HT-29 (cell line): ENCODE measurements at places on chromosomes 12 and 14. TPM values are rescaled to one million over a fixed set of nuclear protein-coding genes. Genes with fewer than 3 reads are reported as not detected.

Gene KRT77
- not detected in 2 replicates for total RNA-seq

Gene AQP6
- 1.8 and 2.0 TPM in 2 replicates for total RNA-seq

Gene TCP11L2
- 8.0 and 8.7 TPM in 2 replicates for total RNA-seq

Gene ZNF740
- total RNA-seq = 8.1 and 8.8 TPM in 2 replicates

Gene PDE3A
- total RNA-seq = not detected in 2 replicates

Gene AICDA
- not detected in 2 replicates for total RNA-seq

Gene ARHGDIB
- 42.2 and 46.1 TPM in 2 replicates for total RNA-seq

DNA sequence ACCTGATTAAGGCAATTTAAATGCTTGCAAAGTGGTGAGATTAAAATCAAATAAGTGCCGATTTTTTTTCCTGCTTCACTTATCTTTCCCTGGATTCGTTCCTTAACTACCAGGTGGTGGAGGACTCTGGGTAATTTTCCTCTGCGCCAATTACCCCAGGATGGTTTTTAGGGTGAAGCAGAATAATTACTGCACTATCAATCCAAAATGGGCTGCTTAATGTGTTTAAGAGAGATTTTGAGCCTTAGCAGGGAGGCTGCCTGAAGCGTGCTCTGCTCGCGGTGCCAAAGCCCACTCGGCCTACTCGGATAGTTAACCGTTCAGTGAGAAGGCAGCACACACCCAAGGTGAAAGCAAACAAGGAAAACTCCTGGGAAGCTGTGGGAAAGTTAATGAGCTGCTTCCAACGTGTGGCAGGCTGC, 274.9 kb upstream of the LMO3 start:
- DNase-seq = no peak

DNA sequence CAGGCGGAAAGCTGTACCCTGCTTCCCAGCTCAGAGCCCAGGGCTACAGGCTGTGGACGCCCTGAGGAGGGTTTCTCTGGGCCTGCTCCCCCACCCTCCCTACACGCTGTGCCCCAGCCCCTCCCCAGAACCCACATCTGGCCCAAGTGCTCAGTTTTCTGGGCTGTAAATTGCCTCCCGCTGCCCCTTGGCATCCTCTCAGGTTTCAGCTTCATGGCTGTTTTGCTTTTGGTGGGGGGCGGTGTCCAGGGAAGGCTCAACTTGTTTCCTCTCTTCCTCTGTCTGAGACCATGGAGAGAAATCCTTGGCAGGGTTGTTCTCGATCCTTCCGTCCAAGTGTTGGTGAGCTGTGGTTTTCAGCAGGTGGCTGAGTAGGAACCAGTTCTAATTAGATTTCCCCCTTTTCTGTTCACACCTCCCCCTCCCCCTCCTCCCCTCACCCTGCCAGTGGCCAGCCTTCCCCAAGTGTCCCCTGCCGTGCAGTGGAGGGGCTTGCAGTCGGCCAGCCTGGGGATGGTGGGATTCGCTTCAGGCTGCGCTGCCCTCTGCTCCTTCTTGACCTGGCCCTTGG, 61.8 kb downstream of the TSPAN9 start:
- no peak for DNase-seq

DNA sequence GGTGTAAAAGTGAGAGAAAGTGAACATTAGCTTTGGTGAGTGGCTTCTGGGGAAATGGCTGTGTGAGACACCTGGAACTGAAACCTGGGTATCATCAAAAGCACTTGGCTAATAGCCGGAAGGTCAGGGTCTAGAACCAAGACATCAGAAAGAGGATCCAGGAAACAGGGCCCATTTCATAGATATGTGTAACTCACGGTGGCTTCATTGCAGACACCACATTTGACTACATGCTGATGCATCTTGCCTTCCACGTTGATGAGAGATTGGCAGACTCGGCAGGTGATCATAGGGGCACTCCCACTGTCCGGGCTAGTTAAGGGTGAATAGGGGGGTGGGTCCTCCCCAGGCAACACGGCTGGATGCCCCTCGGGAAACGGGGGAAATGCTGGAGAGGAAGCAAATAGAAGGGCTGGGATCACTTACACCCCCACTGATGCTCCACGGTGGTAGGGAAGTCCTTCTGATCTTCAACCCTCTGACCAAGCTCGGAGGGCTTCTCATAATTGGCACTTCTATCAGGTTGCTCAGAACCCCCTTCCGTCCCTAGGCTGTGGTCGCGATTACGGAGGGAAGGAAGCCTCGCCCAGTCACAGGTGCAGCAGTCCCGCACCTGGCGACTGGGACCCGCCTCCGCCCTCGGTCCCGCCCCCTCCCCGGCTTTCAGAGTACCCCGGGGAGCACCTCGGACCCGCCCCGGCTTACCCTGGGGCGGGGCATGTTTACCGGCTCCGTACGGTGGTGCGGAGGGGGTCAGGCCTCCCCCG, 593 bp downstream of the PIP4P1 start:
- peak; percentile 32 for DNase-seq

- no peak for DNase-seq
Observed at GRCh38 chr14:21505012-21505553, 6.1 kb downstream of the METTL3 start.

DNA sequence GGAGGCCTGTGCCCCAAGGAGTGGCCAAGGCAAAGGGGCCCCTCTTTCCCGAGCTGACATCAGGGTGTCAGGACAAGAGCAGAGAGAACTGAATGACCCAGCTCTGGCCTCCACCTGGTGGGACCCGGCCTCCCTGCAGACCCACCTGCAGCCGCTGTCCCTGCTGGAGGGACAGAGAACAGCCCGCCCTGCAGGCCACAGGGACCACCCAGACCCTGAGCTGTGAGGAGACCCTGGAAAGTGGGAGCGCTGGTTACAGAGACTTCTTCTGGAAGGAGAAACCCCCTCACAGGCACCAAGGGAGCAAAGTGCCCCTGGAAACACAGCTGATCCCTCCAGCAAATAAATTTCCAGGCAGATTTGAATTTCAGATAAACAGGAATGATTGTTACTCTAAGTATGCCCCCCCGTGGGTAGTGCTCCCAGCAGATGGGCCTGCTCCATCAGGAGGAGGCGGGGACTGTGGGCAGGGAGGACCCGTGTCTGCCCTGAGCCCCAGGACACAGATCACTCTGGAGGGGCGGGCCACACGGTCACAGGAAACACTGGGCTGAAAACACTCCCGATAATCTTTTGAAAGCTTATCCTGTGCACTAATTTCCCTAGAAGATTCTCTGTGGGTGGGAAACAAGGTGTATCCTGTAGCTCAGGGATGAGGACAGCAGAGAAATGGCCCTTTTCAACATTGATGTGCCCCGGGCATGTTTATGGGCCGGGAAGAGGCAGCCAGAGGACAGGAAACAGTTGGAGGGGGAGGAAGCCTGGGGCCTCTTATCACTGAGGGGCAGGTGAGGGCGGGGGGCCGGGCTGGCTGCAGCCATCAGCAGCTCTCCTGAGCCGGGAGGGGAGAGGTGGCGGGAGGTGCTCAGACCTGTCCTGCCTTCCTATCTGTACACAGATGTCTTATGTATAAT, 276.0 kb downstream of the ADGRD1 start:
- no peak for DNase-seq

DNA sequence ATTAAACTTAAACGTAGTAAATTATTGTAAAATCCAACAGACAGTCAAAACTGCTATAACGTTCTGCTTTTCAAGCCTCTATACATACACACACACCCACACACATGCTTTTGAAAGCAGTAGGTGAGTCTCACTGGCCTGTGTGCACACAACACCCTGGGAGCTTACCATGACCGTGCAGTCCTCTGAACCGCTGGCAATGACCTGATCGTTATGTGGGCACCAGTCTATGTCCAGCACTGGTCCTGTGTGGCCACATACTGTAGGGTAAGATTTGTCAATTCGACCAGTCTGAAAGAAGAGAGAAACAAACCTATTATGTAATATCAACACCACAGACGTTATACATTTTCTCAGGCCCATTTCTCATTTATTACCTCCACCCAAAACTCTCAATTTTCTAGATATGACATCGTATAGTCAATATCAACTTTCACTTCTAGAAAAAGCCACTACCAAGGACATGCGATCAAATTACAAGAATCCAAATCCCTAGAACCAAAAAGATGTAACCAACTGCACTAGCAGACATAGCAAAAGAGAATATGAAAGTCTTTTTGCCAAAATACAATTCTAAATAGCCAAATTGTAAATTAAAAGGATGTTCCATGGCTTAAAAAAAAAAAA, 44.5 kb upstream of the SELPLG start:
- DNase-seq = no peak

- DNase-seq = no peak
Observed at GRCh38 chr12:27524494-27524835, 459 bp downstream of the PPFIBP1 start.

DNA sequence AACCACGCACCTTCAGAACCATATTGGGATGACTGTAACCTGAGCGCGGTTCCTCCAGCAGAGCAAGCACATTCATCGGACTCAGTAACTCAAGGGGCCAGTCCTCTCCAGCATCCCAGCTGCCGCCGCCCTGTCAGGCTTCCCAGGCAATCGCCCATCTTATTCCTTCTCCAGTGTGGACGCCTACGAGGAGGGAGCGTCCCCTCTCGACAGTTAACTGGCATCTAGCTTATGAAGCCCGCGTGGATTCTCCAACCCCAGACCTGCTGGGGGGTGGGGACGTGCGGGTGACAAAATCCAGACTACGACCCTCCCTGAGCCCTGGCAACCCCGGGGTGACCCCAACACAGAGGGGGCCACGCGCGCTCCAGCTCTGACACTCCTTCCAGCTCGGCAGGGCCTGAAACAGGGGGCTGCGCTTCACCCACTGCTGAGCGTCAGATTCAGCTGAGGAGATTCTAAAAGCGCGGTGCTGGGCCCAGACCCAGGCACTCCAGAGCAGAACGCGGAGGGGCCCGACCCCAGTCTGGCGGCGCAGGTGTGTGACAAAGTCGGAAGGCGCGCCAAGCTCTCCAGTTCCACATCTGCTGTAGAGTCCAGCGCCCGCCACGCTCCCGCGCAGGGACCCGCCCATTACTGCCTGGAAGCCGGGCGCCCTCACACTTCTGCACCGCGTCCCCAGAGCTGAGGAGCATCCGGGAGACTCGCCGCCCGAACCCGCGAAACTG, 43.9 kb upstream of the ESR2 start:
- DNase-seq = peak; percentile 62

GRCh38 chr14:100256339-100256895, 17.5 kb downstream of the YY1 start:
- DNase-seq = no peak

GRCh38 chr12:108525681-108526080, 10.6 kb downstream of the FICD start:
- no peak for DNase-seq

DNA sequence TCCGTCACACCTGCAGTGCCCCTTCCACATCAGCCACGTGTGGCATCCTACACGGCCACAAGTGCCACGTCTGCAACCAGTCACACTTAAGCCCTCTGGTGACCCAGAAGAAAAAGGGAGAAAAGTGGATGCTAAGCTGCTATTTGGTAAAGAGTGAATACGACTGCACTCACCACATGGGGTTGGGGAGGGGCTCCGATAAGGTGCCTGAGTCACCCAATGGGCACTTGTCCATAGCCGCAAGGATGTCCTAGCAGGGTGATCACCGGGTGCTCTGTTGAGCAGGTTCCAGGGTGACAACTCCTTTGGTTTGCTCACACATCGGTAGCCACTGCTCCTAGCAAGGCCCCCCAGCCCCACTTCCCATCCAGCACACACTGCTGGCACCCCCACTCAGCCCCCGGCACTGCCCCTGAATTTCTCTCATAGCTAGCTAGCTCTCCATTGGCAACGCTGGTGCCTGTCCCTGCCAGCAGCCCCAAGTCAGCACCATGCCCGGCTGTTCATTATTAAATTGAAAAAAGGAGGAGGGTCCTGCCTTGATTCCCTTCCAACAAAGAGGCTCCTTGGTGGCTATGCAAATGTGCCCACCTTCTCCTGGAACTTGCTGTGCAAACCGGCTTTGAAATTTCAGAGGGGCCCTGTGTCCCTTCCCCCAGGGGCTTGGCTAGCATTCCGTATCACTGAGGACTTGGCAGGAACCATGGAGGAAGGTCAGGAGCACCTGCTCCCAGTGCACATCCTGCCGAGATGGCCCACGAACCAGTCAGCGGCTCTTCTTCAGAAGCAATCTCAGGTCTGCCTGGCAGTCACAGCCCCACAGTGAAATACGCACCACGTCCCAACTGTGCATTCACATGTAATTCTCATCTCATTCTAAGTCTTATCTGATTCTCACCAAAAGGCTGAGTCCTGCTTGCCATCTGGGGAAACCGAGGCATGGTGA, 227.7 kb upstream of the DIO3 start:
- DNase-seq = no peak

DNA sequence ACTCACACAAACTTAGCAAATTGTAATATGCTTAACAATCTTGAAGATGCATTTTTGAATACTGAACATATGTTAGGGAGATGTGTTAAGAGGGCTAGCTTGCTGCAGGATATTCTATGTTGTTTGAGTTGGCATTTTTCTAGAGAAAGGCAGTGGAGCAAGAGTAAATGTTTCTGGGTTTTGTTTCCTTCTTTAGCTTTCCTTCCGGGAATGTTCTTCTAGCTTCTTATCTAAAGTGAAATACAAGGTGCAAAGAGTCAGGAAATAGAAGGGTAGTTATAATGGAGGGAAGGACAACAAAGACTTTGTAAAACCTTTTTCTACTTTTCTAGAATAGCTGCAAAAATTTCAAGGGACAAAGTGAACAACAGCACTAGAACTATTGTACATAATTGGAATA, 77.6 kb upstream of the KCNH3 start:
- DNase-seq = no peak

- DNase-seq = no peak
Observed at GRCh38 chr14:31252865-31253264, 45.3 kb upstream of the HECTD1 start.

- DNase-seq = peak; percentile 23
Observed at GRCh38 chr12:11771356-11771755, 121.9 kb downstream of the ETV6 start.

GRCh38 chr12:88720785-88721650, 140.7 kb upstream of the KITLG start:
- no peak for DNase-seq

GRCh38 chr12:79934281-79935020, 446 bp downstream of the PPP1R12A start:
- peak; percentile 48 for DNase-seq

DNA sequence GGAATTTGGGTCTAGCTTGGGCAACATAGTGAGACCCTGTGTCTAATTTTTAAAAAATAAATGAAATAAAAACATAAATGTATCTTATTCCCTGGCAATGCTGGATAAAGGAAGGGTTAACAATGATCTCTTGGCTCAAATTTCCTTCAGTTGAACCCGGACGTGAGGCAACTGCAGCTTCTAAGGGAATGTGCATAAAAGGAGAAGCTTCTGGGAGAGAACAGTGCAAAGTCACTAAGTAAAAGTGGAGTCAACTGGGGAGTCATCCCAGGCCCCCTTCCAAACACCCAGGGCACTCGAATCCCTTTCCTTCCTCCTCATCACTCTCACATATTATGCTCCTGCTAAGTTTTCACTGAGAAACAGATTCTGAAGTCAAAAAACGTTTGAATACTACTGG, 147.3 kb downstream of the PPM1H start:
- no peak for DNase-seq
